Astrocyte (in vitro differentiated cells and primary cell): ENCODE measurements at places on chromosomes 6 and 20. TPM values are rescaled to one million over a fixed set of nuclear protein-coding genes. Genes with fewer than 3 reads are reported as not detected.
A peak's percentile ranks its signal among the peaks of the same experiment; 100 is the strongest.

DNA sequence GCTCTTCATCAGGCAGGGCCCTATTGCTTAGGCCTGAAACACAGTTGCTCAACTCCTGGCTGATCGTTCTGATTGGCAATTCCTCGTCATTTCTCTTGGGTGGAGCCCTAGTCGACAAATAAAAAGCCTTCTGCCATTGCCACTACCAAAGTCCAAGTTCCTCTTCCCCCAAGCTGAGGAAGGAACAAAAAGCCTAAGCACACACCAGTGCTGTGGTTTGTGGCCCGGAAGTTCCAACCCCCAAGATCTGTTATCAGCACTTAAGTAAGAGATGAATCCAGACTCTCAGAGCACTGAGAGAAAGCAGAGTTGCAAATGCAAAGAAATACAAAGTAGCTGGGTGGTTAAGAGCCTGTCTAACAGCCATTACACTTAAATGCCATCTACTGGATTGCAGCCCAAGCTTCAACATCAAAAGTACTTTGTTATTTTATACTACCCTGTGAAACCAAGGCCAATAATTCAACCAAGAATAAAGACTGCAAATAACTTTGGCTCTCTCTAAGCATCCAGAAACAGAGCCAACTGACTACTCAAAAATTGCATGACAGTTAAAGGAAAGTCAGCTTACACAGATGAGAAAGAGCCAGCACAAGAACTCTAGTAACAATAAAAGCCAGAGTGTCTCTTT is 1024.0 kb downstream of the GRIK2 start:
- DNase-seq, result no peak

DNA sequence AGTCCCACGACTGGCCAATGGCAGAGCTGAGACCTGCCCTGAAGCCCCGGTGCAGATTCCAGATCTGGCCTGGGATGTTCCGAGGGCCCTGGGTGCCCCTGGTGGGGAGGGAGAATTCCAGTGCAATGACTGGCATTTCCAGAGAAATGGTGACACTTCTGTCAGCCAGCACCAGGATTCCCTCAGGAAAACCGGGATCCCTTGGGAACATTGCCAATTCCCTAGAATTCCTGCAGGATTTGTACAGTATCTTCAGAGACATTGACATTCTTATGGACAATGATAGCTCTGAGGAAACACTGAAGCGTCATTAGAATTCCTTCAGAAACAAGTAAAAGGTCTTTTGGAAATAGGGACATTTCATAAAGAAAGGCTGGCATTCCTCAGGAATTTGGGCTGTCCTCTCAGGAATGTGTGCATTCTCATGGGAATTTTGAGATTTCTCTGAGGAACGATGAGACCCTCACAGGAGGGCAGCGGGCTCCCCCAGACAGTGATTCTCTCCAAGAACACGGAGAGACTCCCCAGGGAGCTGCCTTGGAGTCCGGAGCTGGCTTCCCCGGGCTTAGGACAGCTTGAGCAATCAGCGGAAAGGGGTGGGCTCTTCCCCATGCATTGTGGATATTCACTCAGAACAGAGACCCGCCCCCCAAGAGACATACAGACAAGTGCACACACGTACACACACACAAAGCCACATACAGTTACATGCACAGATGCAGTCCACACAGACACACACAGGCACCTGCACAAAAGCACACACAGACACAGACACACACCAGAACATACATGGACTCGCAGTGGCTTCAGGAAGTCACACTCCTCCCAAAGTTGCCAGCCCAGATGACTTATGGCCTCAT is 35.2 kb upstream of the BPIFA2 start:
- DNase-seq, result no peak

- DNase-seq, result peak; percentile 50
Measured at GRCh38 chr20:43849496-43850186, 65.0 kb upstream of the TOX2 start.

DNA sequence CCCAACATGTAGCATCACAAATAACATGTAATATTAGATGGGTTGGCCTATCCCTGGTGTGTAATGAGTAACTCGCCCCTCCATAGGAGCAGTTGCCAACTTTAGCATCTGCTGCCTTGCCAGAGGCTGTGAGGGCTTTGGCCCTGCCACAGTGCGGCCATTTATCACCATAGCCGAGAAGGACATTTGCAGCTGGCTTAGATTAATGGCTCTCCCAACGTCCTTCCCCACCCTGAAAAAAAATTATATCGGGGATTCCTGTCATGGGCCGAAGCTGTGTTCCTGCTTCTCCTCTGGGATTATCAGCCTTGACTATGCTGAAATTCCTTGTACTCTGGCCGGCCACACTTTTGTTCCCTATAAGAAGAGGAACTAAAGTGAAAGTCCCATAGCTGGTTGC is 7.6 kb upstream of the ADIG start:
- no peak for DNase-seq

GRCh38 chr20:51096582-51097267 is 73.8 kb upstream of the KCNG1 start:
- no peak for DNase-seq

DNA sequence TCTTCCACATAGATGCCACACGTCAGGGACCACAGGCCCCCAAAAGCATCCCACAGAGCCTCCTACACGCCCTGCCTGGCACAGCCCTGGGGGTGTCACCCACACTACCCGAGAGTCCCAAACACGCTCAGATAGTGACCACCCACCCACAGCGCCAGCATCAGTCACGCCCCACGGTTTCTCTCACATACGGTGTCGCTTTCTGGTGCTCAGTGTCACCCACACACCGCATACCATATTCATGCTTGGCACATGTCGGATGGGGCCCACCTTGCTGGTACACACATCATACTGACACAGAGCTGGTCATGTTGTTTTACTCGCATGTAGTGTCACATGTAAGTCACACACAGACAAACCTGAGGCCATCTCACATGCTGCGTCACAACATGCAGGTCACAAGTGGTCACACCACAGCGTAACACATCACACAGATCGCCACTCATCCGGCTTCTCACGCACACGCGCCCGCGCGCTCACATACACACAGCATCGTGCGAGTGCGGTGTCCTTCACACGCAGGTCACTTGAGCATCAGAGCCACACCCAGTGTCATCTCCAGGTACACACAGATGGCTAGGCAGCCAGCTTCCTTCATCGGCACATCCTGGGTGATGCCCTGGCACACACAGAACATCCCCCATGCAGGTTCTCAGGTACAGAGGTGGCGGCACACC is 3.4 kb downstream of the TEAD3 start:
- DNase-seq, result no peak

The RAB44 gene
- total RNA-seq, result 0.14 and 0.16 TPM in 2 replicates

The HLA-DQB2 gene
- not detected in 2 replicates for total RNA-seq
